Putamen (tissue), 1 donor: ENCODE measurements at places on chromosomes 7 and 10.

DNA sequence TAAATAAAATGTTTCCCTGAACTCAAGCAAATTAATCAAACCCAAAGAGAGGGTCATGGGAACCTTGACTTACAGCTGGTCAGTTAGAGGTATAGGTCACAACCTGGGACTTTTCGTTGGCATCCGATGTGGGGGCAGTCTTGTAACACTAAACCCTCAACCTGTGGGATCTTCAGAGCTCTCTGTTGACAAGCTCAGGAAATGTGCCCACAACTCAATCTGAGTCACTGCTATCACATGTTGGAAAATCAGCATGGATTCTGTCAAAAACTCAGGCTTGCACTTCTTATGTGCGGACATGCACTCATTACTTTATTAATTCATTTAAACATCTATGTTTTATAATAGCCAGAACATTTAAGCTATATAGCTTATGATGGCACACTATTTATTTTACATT, 424.6 kb upstream of the SORCS1 start:
- no peak for DNase-seq

DNA sequence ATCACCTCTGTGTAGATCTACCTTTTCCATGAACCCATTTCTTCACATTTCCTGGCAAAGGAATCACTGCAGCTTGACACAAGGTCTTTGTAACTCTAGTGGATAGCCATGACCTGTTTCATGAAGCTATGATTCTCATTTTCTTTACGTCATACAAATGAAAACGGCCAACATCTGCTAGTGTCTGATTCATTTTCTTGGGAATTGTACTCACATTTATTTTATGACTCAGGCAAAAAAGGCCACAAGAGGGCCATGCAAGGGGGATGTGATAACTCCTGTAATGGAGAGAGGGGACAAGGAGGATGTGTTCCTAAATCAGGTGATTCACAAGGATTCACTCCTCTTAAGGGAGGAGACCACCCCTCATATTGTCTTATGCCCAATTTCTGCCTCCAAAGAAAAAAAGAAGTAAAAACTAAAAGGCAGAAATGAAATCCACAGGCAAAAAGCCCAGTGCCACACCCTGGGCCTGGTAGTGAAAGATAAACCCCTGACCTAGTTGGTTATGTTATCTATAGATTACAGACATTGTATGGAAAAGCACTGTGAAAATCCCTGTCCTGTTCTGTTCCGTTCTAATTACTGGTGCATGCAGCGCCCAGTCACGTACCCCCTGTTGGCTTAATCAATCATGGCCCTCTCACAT, 249.9 kb downstream of the IPMK start:
- no peak for DNase-seq

DNA sequence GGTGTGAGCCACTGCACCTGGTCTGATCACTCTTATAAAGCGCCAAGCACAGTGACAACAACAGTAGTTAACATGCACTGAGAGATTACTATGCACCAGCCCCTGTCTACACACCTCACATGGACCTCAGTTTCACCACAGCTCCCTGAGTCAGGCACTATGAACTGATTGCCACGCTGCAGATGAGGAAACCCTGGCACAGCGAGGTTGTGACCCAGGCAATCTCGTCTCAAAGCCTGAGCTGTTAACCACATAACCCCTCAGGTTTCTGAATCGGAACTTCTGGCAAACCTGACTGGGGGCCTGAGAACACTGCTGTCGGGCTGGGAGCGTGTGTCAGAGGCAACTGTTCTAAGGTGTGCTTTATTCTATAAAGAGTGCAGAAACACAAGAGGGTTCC, 150.8 kb downstream of the RNF216 start:
- no peak for DNase-seq

DNA sequence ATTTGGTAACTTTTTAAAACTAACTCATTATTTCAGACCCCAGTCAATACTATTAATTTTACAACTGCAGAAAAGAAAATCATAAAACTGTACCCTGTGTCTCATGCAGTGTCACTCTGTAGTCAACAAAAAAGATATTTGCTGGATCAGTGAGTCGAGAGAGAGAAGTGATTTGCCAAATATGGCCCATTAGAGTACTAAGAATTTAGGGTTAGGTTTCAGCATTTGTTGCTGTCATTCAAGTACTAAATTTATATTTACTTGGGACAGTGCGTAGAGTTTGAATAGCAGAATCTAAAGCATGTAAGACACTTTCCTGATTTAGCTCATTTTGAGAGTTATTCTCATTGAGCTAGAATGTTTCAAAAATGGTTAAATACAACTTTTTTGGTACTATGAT, 38.9 kb downstream of the CACNA2D1 start:
- DNase-seq = no peak

DNA sequence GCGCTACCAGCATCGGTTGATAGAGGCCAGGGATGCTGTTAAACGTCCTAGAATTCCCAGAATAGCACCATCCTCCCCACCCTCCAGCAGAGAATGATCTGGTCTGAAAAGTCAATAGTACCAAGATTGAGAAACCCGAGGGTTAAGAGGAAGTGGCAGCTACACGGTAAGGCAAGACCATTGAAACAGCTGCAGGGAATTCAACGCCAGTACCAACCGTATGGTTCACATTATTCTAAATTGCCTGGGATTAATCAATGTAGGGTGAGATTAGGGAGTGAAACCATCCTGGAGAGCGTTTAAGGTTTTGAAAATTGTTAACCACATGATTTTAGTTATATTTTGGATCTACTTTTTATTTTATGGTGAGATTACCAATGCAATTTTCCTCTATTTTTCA, 352.2 kb downstream of the PRPF18 start:
- no peak for DNase-seq

DNA sequence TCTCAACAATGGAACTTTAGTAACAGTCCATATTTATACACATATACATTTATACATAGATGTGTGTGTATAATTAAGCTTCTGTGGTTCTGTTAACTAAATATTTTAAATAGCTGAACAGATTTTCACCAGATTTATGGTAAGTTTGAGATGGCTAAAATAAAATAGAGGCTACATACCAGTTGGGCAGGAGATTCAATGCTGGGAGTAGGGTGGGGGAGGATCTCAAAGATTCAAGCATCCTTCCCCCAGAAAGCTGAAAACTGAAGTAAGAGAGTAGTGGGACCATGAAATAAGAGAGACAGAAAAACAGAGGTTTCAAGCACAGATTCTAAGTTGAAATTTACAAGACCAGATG, 14.0 kb downstream of the LRRC17 start:
- no peak for DNase-seq

DNA sequence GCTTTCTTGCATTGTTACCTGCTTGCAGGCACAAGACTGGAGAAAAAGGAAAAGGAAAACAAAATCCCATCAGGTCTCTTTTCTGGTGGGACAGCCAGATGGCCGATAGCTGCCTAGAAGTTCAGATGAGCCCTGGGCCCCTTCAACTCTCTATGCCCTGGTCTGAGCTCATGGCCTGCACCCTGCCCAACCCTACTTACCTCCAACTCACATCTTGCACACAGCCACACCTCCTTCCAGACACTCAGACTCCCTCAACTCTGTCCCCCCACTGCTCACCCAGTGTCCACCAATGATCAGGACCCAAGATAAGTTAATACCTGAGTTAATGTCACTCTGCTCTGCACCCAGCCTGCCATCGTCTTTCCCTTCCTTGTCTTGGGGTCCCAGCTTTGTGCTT, 10.9 kb downstream of the RBP3 start:
- no peak for DNase-seq

- DNase-seq = no peak
Observed at GRCh38 chr10:125084191-125084613, 76.2 kb downstream of the CTBP2 start.

DNA sequence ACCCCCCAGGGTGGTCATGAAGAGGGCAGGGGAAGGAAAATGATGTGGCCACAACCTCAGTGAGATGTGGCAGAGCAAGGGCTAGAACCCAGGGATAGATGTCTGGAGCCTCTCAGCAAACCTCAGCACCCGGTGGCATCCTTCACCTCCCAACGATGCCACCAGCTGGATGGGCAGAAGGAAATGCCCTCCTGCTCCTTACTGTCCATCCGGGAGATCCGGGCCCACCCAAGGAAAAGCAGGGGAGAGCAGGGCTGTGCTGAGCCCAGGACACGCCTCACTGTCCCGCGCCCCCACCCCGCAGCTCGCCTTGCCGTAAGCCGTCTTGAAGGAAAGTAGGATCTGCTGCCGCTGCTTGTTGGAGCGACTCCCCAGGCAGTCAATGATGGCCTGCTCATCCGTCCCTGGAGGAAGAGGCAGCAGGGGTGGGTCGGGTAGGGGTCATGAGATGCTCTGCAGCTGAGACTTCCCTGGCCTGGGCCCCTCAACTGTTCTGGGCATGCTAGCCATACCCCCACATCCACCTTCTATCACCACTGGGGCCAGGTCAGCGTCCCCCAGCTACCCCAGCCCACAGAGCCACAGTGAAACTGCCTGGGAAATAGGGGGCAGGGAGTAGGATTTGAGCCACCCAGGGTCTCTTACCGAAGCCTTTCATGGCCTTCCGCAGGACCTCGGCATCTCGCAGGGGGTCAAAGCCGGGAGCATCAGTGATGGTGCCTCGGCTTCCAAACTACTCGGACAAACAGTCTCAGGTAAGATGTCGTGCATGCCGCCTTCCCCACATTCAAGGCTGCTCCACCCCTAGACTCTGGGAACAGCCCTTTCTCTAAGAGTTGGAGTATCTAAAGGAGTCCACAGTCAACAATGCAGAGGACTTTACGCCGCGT, 34.3 kb downstream of the PLAC9 start:
- no peak for DNase-seq

GRCh38 chr7:122525355-122525754, 173.6 kb downstream of the RNF133 start:
- no peak for DNase-seq

DNA sequence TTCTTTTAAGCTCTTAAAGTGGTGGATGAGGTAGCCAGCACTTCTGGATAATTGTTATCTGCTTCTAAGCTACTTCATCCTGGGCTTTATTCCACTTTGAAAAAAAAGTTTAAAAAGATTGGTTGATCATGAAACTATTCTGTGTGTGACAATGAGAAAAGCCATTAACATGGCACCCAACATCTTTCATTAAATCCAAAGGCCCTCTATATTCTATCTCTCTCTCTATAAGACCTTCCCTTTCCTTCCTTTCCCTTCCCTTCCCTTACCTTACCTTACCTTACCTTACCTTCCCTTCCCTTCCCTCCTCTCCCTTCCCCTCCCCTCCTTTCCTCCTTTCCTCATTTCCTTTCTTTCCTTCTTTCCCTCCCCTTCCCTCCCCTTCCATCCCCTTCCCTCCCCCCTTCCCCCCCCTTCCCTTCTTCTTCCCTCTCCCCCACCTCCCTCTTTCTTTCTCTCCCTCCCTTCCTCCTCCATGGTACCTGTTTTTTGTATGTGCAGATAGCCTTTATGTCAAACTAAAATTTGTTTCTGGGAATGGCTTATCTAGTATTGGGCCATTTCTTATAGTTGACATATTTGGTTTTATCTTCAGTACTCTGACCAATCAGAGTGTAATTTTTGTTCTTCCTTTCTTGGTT, 218.7 kb downstream of the DKK1 start:
- DNase-seq = no peak

GRCh38 chr7:37550872-37551271, 102.2 kb upstream of the ELMO1 start:
- no peak for DNase-seq

DNA sequence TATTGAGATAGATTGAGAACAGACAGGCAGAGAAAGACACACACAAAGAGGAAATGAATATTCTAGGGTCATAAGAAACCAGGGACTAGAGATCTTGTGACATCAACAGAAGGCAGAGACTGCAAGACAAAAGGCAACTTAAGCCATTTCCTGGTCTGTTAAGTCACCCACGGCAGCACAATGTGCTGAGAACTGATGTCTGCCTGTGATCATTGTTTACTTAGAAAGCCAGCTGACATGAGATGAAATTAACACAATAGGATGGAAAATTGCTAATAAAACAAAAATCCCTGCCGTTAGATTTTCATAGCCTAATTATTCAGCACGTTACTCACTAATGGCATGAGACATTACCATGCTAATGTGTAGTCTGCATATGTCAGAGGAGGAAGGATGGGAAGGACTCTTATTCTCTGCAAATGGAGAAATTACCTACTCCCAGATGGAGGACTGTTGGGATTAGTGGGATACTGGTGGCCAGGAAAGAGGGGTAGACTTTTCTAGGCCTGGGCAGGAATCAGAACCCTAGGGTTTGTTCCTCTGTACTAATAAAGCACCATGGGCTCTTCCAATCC, 191.3 kb upstream of the PODXL start:
- DNase-seq = no peak

DNA sequence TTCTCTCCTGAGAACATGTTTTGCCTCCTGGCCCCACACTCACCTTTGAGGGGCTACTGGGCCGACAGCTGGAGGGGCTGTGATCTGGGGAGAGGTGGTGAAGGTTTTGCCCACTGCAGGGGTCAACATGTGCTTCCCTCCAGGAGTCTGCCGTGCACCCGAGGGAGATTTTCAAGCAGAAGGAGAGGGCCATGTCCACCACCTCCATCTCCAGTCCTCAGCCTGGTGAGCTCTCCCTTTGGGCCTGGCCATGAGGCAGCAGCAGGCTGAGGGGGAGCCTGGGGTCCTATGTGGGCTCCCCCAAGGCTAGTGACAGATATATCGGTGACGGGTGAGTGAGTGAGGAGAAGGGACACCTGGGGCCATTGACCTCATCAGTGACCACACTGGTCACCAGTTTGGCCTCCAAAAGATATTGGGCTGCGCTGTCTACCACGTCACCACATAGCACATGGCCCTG, 6.6 kb downstream of the PGAM2 start:
- no peak for DNase-seq

DNA sequence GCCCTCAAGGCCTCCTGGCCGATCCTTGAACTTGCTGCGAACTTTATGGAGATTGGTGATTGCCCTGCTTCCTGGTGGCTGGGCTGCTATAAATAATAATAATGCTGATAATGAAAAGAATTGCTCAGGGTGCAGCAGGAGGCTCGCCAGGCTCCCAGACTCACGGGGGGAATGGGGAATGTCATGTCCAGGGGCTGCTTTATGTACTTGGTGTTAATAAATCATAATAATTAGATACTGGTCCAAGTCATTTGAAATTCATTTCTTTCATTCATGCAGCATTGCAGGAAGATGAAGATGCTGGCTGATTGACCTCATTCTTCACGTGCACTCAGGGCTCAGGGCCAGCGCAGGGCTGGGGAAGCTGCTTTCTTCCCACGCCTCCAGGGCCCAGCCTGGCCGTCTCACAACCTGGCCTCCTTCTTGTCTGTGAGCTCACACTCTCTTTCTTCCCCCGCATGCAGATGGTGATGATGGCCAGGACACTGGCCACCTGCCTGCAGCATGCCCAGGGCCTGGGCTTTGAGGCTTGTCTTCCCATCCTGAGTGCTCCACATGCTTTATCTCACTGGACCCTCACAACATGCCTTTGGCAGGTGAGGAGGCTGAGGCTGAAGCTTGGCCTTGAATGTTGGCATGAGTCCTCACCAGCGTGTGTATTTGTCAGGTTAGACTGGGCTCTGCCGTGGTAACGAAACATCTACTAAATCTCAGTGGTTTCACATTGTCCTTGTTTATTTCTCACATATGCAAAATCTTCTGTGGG, 138.4 kb upstream of the TNS3 start:
- no peak for DNase-seq

GRCh38 chr7:69719717-69720116, 121.4 kb downstream of the AUTS2 start:
- DNase-seq = no peak
